AG08395 (cell line): ENCODE measurements at places on chromosomes 13 and 19.
A peak's percentile ranks its signal among the peaks of the same experiment; 100 is the strongest.

DNA sequence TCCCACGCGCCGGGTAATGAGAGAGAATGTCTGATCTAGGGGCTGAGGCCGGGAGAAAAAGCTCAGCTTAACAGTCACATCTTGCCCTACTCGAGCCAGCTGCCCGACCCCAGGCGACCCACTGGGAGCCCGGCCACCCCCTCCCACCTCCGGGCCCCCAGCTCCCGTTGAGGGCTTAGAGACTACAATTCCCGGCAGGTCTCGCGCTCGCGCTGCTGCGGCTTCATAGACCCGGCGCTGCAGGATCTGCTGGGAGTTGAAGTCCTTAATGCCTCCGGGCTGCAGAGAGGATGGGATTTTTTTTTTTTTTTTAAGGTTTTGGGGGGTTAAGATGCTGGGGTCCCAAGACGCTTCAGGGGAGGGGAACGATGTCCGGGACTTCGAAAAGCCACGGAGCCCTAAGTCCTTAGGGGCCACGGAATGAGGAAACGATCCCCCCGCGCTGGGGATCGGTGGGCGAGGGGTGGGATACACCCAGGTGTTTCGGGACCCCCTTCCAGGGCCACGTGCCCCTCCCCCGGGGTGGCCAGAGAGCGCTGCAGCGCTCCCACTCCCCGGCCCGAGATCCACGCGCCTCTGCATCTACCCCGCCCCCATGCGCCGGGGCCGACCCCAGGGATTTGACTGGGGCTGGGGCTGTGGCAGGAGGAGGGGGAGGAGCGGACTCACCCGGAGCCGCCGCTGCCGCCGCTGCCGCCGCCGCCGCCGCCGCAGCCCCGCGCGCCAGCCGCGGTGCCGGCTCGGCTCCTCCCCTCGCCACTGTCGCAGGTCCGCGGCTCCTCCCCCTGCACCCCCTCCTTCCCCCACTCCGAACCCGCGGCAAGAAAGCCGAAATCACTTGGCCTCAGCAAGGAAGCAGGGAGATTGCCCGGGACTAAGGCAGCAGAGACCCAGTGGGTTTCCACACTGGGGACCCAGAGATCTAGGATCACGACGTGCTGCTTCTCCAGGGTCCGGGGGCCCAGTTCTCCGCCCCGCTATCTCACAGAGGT is at the start of gene SYT3:
TSS of gene SYT3 (minus strand) at position 761 of the 992 bp plus-strand sequence. CDS start 2,470 bp downstream, outside the sequence.
- peak; percentile 75 for DNase-seq

DNA sequence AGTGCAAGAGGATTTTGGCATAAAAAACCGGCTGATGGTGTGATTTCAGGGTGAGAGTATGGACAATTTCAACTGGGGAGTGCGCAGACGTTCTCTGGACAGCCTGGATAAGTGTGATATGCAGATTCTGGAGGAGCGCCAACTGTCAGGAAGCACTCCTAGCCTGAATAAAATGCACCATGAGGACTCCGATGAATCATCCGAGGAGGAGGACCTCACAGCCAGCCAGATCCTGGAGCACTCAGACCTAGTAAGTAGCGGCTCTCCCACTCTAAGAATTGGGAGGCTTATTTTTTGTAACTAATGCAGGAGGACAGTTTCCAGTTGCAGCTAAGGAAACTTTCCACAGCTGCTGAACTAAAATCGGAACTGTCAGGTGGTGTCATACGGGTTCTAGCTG is 53.6 kb downstream of the ZAR1L start:
- DNase-seq, result peak; percentile 66

DNA sequence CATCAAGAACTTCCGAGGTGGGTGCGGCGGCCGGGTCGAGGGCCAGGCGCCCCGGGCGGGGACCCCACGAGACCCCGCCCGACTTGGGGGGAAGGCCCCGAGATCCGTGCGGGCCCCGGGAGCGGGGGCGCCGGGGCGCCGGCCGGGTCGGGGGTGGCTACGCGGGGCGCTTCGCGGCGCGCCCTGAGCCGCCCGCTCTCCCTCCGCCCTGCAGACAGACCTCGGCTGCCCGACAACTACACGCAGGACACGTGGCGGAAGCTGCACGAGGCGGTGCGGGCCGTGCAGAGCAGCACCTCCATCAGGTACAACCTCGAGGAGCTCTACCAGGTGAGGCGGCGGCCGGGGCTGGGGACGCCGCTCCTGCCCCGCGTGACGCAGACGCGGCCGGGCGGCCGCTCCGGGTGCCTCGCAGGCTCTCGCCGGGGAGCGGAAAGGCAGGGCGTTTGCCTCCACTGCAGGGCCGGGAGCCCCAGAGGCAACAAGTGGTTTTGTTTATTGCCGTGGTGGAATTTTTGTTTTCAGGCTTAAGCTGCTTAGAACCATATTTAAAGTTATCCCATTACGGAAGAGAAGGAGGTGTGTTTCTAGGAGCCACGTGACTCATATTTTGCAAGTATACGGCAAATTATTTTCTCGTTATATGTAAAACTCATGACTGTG is 477 bp downstream of the CUL4A start:
- peak; percentile 38 for DNase-seq

GRCh38 chr13:22110368-22110767 is 439.5 kb downstream of the FGF9 start:
- peak; percentile 33 for DNase-seq

- no peak for DNase-seq
These were observed 6.9 kb upstream of the CEACAM5 start for GRCh38 chr19:41701401-41702075.

DNA sequence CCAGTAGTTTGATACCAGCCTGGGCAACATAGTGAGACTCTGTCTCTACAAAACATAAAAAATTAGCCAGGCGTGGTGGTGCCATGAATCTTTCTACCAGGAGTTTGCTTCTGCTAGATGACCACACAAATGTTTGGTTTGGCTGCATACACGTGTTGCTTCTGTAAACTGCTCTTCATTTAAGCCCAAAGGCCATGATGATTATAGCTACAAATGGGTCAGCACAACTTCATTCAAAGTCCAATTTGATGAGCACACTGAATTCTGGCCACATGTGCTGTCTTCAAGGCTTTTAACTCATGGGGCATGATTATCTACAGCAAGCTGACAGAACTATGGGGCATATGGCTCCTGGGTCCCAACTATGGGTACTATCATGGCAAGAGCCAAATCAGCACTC is 46.3 kb upstream of the DCT start:
- DNase-seq, result no peak

DNA sequence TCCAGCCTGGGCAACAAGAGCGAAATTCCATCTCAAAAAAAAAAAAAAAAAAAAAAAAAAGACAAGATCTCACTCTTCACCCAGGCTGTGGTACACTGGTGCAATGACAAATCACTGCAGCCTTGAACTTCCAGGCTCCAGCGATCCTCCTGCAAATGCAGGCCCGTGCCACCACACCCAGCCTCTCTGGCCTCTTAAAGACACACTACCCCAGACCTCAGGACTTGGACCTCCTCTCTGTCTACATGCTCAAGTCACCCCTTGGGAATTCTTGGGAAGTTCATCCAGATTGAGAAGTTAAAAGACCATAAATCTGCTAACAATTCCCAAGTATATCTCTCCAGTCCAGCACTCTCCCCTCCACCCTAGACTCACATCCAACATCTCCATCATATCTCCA is 10.6 kb upstream of the HIPK4 start:
- DNase-seq, result no peak

- no peak for DNase-seq
These were observed 44.8 kb downstream of the PHF11 start for GRCh38 chr13:49540552-49540951.

DNA sequence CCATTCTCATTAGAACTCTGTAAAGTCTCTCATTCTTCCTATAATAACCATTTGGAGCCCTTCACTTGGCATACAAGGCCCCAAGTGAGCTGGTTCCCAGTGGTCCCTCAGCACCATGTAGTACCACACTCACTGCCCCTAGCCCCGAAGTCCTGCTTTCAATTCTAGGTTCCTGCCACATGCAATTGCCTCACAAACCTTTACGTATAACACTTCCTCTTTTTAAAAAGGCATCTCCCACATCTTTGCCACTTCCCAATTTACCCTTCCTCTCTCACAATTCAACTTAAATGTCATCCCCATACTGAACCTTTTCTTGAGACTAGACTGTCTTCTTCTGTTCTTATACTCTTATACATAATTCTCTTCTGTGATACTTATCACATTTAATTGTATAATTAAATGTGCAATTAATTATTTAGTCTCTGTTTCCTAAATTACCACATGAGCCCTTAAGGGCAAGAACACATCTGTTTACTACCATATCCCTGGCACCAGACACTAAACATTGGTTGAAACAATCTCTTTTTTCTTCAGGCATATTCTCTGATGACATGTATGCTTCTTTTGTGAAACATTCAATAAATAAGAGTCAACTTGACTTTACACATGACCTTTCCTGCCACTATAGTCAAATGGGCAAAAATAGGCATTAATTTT is 304.0 kb downstream of the SPRY2 start:
- DNase-seq, result no peak

GRCh38 chr13:98549728-98550317 is 27.1 kb downstream of the STK24 start:
- DNase-seq, result no peak

DNA sequence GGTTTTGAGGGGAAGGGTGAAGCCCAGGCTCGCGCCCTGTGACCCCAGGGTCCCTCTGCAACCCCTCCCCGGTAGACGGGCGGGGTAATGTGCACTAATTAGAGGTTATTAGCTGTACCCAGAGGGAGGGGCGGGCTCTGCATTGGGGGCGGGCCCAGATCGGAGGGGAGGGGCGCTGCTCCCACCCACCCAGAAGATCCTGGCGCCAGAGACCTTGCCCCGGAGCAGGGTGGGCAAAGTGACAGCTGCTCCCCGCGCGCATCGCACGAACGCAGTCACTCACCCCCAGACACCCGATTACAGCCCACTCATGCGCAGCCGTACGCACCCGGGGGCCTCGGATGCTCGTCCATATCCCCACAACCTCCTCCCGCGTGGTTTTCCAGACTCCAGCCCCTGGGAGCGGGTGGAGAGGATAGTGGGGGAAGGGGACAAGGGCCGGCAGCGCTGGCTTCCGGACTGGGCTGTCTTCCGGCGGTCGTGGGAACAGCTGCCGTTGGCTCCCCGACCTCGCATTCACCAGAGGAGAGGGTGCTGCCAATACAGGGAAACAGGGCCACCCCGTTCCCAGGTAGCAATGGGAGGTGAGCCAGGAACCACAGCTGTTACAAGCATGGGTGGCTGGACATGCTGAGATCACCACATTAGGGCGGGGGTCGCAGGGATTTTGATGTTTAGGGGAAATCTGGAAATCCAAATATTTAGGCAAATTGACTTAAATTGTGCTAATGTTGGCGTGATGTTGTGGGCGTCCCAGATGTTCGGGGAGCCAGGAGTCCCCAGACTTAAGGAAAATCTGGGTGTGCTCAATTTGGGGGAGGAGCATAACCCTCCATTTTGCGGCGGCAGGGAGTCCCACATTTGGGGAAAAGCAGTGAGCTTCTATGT is 2.9 kb upstream of the HOOK2 start:
- peak; percentile 66 for DNase-seq

GRCh38 chr13:75968103-75968838 is 332.1 kb downstream of the LMO7 start:
- DNase-seq, result peak; percentile 33

- DNase-seq, result no peak
These were observed 149.1 kb downstream of the NUFIP1 start for GRCh38 chr13:44840131-44840530.

GRCh38 chr19:53876651-53877224 is 5.3 kb upstream of the PRKCG start:
- no peak for DNase-seq
